Stimulated activated CD4-positive, alpha-beta T cell treated with anti-CD3 and anti-CD28 coated beads, Interleukin-4, amount 100 ng/mL, for 1 hour (primary cell): ENCODE measurements at places on chromosomes 3 and 15.

- DNase-seq, result no peak
Measured at GRCh38 chr3:81888914-81889557, 127.6 kb upstream of the GBE1 start.

GRCh38 chr3:33954956-33955355 lies 156.5 kb downstream of the PDCD6IP start:
- no peak for DNase-seq

- DNase-seq, result no peak
Measured at GRCh38 chr3:127760361-127760760, 62.0 kb downstream of the MGLL start.

DNA sequence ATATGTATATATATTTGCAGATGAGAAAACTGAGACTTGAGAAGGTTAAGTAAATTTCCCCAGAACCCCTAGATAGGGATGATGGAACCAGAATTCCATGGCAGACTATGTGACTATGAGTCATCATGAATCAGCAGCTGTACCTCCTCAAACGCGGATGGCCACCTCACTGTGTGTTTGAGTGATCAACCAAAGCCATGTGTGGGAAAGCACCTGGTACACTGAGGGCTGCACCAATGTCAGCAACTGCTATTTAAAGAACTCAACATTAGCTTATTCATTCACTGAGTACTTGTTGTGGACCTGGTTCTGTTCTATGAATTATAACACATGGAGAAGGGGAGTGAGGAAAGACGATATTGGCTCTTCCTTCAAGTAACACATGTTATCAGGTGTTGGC lies 377.0 kb downstream of the GAP43 start:
- no peak for DNase-seq

DNA sequence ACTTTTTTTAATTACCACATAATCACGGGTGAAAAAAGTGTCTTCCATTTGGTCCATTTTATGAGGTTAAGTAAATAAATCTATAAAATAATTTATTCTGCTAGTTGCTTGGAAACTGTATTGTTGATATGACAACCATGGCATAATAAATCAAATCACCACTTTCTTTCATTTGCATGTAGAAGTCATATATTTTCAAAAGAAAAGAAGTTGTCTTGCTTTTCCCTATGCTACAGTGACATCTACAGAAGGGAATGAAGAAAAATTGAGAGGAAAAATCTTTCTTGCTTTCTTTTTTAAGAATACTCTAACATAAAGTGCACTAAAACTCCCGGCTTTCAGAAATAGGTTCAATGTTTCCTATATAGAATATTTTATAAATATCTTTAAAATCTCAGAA lies 228.5 kb downstream of the ZBBX start:
- no peak for DNase-seq

GRCh38 chr3:47423548-47424145 lies 42.8 kb downstream of the PTPN23 start:
- no peak for DNase-seq

- DNase-seq, result no peak
Measured at GRCh38 chr3:54033761-54034160, 88.6 kb upstream of the CACNA2D3 start.

- DNase-seq, result no peak
Measured at GRCh38 chr3:52044869-52045619, 11.3 kb downstream of the DUSP7 start.
